ENCODE measurements at places on chromosomes 3 and 15. TPM values are rescaled to one million over a fixed set of nuclear protein-coding genes. Genes with fewer than 3 reads are reported as not detected.

The NMB gene
- 3.6 TPM for total RNA-seq

The SPG11 gene
- 134 TPM for total RNA-seq

The TEX55 gene
- total RNA-seq: not detected

The FAM81A gene
- total RNA-seq: 0.21 TPM

The VWA5B2 gene
- total RNA-seq: not detected

The RPL35A gene
- 1,788 TPM for total RNA-seq

- H3K27ac ChIP-seq: no peak overlapping the region
- H3K36me3 ChIP-seq: peaks cover 2% of the 10 kb centered on the region
- peaks cover 13% of the 10 kb centered on the region for H3K4me1 ChIP-seq
- DNase-seq: no peak
- H3K27me3 ChIP-seq: no peaks in the 10 kb centered on the region
- H3K4me3 ChIP-seq: no peak overlapping the region
Measured at GRCh38 chr3:71616571-71617021, 33.1 kb upstream of the FOXP1 start.

GRCh38 chr3:141405025-141405424 is 36.7 kb downstream of the ZBTB38 start:
- no peaks in the 10 kb centered on the region for H3K27me3 ChIP-seq
- H3K36me3 ChIP-seq: peaks cover 20% of the 10 kb centered on the region
- DNase-seq: no peak

DNA sequence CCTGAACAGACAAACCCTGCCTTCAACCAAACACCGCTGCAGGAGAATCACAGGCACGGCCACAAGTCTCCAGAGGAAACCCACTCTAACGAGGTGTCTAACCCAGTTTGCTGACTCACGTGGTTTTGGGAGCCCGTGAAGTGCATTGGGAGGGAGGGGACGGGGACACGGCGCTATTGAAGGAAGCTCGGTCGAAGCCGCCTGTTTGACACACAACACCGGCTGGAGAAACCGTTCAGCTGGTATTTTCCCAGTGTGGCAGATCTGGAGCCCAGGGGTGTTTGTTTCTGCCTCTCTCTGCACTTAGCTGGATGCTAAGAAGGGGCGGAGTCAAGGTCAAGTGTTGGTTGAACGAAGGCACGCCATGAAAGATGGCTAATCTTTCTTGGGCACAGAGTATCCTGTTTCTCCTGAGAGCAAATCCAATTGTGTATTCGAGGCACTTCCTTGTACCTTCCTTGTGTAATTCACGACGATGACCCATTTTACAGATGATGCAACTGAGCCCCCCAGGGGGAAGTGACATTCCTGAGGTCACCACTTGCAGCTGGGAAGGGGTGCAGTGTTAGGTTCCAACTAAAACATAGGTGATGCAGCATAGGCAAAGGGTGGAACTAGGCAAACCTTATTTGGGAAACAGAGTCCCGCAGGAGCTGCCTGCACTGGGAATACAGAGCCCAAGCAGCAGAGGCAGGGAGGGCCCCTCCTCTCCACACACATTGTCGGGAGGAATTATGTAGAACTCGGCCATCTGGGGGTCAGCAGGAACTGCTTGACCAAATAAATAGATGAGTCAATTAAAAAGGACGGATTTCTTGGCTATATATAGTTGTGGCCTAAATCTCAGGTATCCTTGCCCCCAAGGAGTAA is 22.5 kb downstream of the SLC6A6 start:
- H3K4me3 ChIP-seq: peak overlapping the region; percentile 70
- peak; percentile 27 for DNase-seq
- no peaks in the 10 kb centered on the region for H3K27me3 ChIP-seq
- peaks cover 75% of the 10 kb centered on the region for H3K4me1 ChIP-seq
- no peaks in the 10 kb centered on the region for H3K36me3 ChIP-seq

- H3K36me3 ChIP-seq: no peaks in the 10 kb centered on the region
- no peak for DNase-seq
- H3K4me3 ChIP-seq: no peak overlapping the region
- H3K4me1 ChIP-seq: no peaks in the 10 kb centered on the region
- H3K27me3 ChIP-seq: no peaks in the 10 kb centered on the region
Measured at GRCh38 chr15:95887666-95888390, 442.7 kb upstream of the NR2F2 start.

GRCh38 chr15:77497942-77498361 is 77.3 kb downstream of the HMG20A start:
- H3K4me1 ChIP-seq: peaks cover 24% of the 10 kb centered on the region
- no peak for DNase-seq
- H3K36me3 ChIP-seq: no peaks in the 10 kb centered on the region
- H3K27ac ChIP-seq: no peak overlapping the region
- H3K27me3 ChIP-seq: no peaks in the 10 kb centered on the region
- no peak overlapping the region for H3K4me3 ChIP-seq

- H3K4me1 ChIP-seq: no peaks in the 10 kb centered on the region
- no peaks in the 10 kb centered on the region for H3K36me3 ChIP-seq
- H3K27ac ChIP-seq: no peak overlapping the region
- H3K4me3 ChIP-seq: no peak overlapping the region
- no peaks in the 10 kb centered on the region for H3K27me3 ChIP-seq
Measured at GRCh38 chr3:58622436-58622835, 44.1 kb downstream of the FAM3D start.

GRCh38 chr3:19046440-19046839 is 101.9 kb upstream of the KCNH8 start:
- H3K27ac ChIP-seq: no peak overlapping the region
- peaks cover 6% of the 10 kb centered on the region for H3K27me3 ChIP-seq
- H3K4me1 ChIP-seq: no peaks in the 10 kb centered on the region
- no peak overlapping the region for H3K4me3 ChIP-seq

DNA sequence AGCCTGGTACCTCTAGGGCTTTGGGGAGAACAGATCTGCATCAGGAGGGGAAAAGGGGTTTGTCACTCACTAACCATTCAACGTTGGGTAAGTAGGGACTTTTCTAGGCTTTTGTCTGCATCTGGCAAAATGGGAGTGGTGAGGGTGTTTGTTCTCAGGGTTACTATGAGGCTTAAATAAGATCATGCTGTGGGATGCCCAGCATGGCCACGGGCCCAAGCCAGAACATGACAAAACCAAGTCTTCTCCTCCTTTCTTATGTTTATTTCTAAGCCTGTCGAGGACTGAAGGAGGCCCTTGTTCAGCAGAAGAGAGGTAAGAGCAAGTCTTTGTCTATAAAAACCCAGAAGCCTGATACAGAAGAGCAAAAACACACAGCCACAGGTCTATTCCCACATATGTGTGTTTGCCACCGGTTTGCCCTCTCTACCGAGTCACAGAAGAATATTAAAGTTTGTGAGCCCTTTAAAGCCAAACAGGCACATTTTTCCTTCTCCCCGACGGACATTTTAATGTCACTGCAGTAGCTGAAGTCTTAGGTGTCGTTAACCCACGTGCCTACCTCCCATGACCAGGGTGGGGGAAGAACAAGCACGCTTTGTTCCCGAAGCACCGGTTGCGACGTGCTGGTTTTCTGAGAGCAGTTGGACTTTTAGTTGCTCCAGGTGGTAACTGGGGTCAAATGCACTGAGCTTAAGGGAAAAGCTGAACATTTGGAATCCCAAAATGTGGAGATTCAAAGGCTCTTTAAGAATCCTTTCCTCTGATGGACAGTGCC is 72.1 kb downstream of the NOX5 start:
- H3K27me3 ChIP-seq: peaks cover 60% of the 10 kb centered on the region
- no peak for DNase-seq
- no peak overlapping the region for H3K27ac ChIP-seq
- peaks cover 9% of the 10 kb centered on the region for H3K4me1 ChIP-seq
- H3K4me3 ChIP-seq: no peak overlapping the region

DNA sequence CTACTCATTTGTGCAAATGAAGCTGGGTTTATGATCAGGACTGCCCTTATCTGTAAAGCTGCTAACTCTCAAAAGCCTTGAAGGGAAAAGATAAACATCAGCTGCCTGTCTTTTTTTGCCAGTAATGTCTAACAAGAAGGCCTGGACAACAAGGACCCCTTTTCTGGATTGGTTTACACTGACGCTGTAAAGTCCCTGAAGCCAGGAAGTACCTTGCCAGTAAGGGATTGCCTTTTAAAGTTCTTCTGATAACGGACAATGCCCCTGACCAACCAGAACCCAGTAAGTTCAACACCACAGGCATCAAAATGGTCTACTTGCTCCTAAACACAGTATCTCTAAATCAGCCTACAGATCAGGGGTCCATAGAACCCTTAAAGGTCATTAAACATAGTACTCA is 178.0 kb downstream of the PCCB start:
- H3K27ac ChIP-seq: peak overlapping the region; percentile 72
- DNase-seq: no peak
- no peaks in the 10 kb centered on the region for H3K27me3 ChIP-seq
- peaks cover 10% of the 10 kb centered on the region for H3K36me3 ChIP-seq

All from activated T-cell treated with anti-CD3 and anti-CD28 coated beads, Interleukin-2, amount 50 U/mL, for 72 hours (primary cell).